Activated CD4-positive, alpha-beta T cell treated with anti-CD3 and anti-CD28 coated beads, Interleukin-2, amount 10 ng/mL, durations not matched to agents 24 days and 14 days (primary cell): ENCODE measurements at places on chromosomes 1 and 21. TPM values are rescaled to one million over a fixed set of nuclear protein-coding genes. Genes with fewer than 3 reads are reported as not detected.

DNA sequence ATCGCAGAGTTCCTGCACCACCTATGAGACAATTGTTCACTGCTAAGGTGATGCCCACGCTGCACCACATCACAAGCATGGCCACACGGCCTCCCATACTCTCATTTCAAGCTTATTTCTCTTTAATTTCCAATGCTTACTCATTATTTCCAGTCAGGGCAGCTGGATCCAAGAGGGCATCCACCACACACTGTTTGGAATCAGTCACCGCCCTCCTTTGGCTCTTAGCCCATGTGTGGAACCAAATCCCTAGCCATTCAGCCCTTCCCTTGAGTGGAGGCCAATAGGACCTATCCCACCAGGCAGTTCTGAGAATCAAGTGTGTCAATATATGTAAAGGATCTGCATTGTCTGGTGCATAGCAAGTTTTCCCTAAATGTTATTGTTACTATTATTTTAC lies 26.3 kb upstream of the PALMD start:
- DNase-seq = no peak

GRCh38 chr1:185966471-185966870 lies 232.3 kb downstream of the HMCN1 start:
- no peak for DNase-seq

DNA sequence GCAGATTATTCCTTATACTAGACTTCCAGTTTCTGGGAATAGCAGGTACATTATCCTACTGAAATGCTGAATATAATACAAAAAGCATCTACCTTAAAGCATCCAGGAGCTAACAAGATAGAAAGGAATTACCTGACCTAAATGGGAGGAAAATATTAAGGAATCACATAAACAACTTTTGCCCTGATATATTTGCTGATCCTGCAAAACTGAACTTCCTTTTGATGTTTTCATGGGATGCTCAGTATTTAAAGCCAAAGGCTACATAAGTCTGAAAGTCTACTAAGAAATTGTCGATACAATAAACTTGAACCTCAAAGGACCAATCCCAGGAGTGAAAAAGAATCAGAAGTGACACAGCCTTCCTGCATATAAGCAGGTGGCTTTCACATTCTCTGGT lies 85.6 kb upstream of the C1orf21 start:
- DNase-seq = no peak

DNA sequence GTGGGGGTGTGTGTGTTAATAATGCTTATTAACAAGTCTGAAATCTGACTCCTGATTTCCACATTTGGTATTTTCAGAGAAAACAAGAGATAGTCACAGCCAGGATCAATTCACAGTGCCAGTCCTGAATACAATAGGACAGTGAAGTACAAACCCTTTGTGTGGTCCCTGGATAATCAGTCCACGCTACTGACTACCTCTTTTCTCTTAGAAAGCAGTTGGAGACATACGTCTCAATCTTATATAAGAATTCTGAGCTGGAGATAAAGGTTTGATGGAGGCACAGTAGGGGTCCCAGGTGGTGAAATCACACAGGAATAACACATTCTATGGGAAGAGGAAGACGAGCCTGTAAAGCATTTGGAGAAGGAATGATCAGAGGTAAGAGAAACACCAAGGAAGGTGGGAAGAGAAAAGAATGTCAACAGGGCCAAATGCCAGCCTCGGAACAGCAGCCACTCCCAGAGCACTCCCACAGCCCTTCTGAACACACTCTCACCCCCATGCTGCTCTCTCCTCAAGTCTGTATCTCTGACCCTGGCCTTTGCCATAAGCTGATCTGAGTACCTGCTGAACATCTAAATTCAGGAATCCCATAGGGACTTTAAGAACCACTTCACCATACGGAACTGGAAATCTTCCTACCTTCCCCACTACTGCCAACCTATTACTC lies 48.6 kb downstream of the TRAF5 start:
- DNase-seq = no peak

DNA sequence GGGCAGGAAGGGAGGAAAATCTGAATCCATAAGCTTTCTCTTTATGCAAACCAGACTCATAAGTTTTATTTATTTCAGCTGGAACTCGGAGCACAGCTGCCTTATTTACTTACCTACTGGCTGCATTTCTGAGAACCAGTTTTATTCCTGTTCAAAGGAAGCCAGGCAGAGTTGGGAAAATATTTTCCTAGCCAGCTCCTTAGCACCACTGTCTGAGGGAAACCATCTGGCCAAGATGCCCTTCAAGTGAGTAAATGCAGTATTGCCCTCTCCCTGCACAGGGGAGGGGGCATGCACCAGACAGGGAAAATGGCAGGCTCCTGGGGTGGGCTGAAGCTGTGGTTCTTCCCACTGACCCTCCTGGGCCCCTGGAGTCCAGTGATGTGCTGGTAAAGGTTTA lies 28.9 kb upstream of the FMOD start:
- DNase-seq = no peak

DNA sequence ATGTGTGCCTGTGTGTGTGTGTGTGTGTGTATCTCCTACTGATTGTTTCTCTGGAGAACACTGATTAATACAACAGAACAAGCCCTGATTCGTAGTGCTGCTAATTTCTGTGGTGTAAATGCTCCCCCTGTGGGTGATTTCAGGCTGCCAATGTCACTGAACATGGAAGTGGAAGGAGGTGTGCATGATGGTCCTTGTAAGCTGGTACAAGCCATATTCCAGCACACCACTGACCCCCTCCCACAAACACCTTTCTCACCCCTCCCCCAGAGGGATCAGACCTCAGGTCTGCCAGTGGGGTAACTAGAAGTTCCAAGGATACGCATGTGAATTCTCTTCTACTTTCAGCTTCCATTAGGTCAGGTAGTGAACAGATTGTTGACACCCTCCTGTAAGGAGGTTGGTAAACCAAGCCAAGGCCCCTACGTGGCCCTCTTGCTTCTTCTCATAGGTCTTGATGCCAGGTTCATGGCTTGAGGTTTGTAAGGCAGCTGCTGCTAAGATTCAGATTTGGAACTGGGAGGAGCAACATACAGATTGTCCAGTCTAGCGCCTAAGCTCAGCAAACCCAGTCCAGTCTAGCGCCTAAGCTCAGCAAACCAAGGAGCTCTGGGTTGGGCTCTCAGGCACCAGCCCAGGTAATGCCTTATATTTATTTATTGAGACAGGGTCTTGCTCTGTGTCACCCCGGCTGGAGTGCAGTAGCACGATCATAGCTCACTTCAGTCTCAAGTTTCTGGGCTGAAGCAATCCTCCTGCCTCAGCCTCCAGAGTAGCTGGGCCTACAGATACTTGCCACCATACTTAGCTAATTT lies 38.7 kb downstream of the DHCR24 start:
- no peak for DNase-seq

GRCh38 chr1:22055463-22055862 lies 3.0 kb downstream of the CDC42 start:
- DNase-seq = no peak

GRCh38 chr1:25993197-25993951 lies 4.5 kb downstream of the PAFAH2 start:
- no peak for DNase-seq

- DNase-seq = peak; percentile 70
These were observed 94.9 kb downstream of the DYRK1A start for GRCh38 chr21:37461479-37461878.

GRCh38 chr1:227994632-227995300 lies 12.0 kb upstream of the WNT3A start:
- DNase-seq = no peak

- no peak for DNase-seq
These were observed 65.9 kb downstream of the WDR64 start for GRCh38 chr1:241717975-241718374.

DNA sequence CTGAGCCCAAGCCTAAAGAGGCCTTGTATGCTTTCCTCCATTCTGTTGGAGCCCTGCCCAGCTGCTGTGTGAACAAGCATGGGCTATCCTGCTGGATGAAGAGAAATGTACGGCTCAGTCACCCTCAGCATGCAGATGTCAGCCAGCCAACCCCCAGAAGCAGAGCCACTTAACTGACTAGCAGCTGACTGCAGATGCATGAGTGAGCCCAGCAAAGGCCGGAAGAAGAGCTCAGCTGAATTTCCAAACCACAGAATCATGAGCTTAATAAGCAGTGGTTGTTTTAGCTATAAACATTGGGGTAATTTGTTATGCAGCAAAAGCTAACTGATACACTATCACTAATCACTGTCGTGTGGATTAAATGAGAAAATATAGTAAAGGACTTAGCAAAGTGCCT lies 39.0 kb downstream of the FOXO6 start:
- DNase-seq = no peak

DNA sequence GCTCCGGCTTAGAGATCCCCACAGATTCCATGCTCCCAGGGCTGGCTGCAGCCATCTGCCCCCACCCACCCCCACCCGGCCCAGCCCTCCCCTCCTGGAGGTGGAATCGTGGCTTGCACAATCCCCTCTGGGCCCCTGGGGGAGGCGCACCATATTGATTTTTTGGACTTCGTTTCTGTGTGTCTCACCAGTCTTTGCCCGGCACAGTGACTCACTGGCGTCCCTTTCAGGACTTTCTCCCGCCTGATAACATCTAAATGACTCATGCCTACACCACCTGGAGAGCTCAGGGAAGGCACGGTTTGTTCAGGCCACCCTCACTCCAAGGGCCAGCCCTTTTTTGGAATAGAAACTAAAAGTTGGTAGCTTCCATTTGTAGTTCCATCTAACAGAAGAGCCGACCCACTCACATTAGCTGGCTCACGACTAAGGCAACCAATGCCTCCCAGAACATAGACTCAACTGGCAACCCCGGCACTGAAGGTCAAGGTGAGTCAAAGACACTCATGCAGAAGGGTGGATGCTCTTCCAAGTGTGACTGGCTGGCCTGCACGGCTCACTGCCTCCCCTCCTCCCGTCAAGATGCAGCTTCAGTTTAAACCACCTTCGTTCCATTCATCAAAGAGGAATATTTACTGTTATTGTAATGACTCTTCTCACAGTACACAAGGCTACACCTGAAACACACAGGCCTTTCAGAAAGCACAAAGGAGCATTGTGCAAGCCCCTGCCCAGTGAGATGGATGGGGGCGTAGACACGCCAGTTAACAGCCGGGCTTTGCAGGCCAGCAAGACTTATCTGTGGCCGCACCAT lies 18.1 kb upstream of the ETS2 start:
- no peak for DNase-seq

DNA sequence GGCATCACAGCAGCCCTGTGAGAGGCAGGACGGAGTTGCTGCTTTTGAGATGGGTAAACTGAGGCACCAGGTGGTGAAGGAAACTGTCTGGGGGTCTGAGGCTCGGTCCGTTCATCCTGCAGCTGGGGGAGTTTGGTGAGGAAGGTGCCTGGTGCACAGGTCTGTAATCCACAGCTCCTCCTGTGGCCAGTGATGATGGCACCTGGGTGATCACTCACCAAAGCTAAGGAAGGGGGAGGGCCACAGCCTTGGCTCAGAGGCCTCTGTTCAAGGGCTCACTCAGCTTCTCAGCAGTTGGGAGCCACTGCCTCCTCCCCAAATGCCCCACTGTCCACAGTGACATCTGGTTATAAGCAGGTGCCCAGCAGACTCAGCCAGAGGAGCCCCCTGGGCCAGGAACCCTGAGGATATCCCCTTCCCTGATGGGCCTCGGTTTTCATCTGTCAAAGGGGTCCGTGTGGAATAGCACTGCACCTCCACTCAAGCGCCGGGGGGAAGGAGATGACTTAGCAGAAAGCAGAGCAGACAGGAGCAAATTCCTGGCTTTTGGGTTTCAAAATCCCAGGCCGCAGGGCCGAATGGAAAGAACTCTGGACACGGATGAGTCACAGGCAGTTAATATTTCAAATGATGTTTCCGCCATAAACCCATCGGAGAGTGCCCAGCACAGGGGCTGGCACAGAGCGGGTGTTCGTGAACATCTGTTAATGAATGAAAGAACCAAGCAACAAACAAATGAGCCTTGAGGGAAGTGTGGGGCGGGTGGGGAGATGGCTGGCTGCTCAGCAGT lies 82.8 kb downstream of the DMRTB1 start:
- no peak for DNase-seq

GRCh38 chr21:37032877-37033471 lies 26.5 kb downstream of the RIPPLY3 start:
- DNase-seq = no peak

DNA sequence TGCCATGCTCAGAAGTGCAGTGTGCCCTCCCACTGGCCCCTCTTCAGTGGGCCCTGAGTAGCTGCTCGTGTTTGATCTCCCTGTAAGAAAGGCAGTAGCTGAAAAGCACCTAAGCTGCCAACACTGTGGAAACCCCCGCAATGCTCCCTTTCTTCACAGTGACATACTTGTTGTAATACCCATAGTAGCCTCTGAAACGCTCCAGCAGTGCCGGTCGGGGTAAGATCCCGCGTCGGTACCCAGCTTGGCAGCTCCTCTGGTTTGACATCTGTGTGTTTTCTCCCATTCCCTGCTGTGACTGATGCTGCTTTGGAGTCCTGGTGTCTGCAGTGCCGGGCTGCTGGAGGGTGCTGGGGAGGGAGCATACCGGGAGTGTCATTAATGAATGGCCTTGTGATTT lies 3.6 kb downstream of the CHAF1B start:
- DNase-seq = no peak

Gene CHML
- total RNA-seq = 19.5 and 21.4 TPM in 2 replicates

Gene REN
- not detected in 2 replicates for total RNA-seq

Gene LZIC
- total RNA-seq = 35.1 and 35.9 TPM in 2 replicates

Gene CYP4B1
- not detected in 2 replicates for total RNA-seq

Gene CSMD2
- total RNA-seq = not detected in 2 replicates

Gene FAM177B
- total RNA-seq = 0.47 TPM in 1 of 2 replicates, not detected in the other

Gene VWA1
- total RNA-seq = 4.9 and 5.2 TPM in 2 replicates

Gene CD1B
- total RNA-seq = not detected in 2 replicates
